ENCODE measurements at places on chromosomes 5 and 9.

GRCh38 chr9:10050016-10050415 is 562.8 kb downstream of the PTPRD start:
- DNase-seq = peak; percentile 16

DNA sequence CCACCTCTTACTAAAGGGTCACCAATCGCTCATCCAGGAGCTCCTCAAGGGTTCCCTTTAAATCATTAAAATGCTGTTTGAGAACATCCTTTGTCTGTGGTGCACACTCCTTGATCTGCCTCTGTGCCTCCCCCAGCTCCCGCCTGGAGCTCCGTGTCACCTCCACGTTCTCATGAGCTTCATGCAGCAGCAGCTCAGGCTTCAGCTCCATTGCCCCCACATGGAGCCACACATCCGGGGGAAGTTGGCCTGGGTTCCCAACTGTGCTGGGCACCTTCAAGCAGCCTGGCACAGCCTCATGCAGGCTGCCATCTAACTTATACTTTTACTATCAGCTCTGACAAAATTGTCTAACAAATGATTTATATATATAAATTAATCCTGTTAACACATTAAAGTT is 585.8 kb upstream of the FAM174A start:
- no peak for DNase-seq

- no peak for DNase-seq
Observed at GRCh38 chr5:141881886-141882285, 3.7 kb upstream of the PCDH1 start.

- DNase-seq = no peak
Observed at GRCh38 chr5:163887854-163888253, 382.4 kb downstream of the MAT2B start.

- DNase-seq = peak; percentile 60
Observed at GRCh38 chr5:88889189-88890069, 6.4 kb upstream of the MEF2C start.

- no peak for DNase-seq
Observed at GRCh38 chr9:128286440-128286839, 10.4 kb downstream of the SWI5 start.

- DNase-seq = peak; percentile 88
Observed at GRCh38 chr5:147782110-147783028, at the start of gene JAKMIP2. Gene JAKMIP2, minus strand, starts transcription at chr5:147782728. Its CDS starts 110,922 bp downstream, at chr5:147671806.

GRCh38 chr5:67192719-67193438 is 3.7 kb downstream of the CD180 start:
- no peak for DNase-seq

GRCh38 chr9:130939405-130940026 is 469 bp upstream of the FIBCD1 start:
- DNase-seq = no peak

- DNase-seq = no peak
Observed at GRCh38 chr9:70868661-70869652, 252.5 kb downstream of the TRPM3 start.

DNA sequence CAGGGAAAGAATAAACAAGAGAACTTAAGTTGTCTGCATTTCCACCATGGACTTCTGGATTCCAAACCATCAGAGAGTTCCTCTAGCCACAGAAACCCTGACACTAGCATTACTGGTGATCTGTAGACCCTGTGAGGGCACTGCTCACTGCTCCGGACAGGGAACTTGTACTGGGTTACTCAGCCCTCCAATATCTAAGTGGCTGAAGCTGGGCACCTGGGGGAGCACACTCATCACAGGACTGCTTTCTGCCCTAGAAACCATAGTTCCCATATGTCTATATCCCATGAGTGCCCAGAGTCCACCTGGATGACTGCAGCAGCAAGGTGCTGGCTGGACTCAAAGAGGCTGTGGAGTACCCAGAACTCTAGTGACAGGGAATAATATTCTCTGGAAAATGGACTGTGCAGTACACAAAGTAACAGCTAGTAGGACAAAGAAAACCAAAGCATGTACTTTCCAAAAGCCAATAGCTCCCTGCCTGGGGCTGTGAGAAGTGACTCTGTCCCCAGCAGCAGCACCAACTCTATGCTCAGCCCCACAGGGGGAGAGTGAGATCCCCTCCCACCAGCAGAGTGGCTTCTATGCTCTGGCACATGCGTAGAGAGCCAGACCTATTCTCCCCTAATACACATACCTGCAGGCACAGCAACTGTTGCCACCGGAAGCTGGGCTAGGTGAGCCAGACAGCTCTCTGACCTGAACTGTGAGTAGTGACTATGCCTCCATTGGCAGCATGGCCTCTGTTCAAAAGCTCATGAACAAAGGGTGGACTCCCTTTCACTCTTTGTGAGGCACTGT is 472.9 kb upstream of the FTMT start:
- no peak for DNase-seq

DNA sequence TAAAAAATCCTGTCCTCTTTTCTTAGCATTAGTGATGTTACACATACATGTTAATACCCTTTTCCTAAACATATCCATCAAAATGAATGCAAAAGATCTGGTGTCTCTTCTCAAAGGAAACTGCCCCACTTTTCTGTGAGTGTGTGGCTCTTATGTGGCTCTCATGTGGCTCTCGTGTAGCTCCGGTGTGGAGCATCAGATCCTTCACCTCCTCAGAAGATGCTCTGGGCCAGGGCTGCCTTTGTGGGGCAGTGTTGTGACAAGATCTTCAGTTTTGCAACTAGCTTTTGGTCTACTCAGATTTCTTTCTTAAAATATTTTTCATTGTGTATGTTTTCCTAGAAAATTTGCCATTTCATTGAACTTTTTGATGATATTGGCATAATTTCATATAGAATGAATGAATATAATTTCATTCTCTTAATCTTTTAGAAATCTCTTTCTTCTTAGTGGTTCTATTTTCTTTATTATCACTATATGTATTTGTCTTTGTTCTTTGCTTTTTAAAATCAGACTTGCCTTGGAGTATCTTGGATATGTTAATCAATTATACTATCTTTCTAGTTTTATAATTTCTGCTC is 19.4 kb downstream of the GARNL3 start:
- peak; percentile 46 for DNase-seq

DNA sequence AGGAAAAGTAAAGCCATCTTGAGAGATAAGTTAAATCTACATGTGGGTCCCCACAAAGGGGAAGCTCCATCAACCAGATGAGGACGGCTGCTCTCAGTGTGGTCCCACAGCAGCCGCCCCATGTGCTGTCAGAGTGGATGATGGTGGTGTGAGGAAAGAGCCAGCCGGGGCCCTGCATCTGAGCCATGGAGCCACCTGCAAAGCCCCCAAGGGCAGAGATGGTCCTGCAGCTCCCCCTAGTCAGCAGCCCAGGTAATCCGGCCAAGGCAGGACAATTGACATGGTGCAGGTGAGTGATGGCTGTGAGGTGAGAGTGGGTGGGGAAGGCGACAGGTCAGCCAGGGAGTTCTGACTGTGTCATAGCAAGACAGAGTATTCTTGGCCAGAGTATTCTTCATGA is 458.8 kb downstream of the ICE1 start:
- no peak for DNase-seq

DNA sequence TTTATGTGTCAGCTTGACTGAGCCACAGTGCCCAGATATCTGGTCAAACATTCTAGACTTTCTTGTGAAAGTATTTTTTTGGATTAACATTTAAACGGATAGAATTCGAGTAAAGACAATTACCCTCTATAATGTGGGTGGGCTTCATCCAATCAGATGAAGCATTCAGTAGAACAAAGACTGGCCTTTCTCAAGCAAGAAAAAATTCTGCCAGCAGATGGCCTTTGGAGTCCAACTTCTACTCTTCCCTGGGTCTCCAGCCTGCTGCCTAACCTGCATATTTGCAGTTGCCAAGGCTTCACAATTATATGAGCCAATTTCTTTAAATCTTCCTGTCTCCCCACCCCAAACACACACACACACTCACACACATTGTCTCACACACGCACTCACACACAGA is 86.4 kb downstream of the MED10 start:
- DNase-seq = no peak

DNA sequence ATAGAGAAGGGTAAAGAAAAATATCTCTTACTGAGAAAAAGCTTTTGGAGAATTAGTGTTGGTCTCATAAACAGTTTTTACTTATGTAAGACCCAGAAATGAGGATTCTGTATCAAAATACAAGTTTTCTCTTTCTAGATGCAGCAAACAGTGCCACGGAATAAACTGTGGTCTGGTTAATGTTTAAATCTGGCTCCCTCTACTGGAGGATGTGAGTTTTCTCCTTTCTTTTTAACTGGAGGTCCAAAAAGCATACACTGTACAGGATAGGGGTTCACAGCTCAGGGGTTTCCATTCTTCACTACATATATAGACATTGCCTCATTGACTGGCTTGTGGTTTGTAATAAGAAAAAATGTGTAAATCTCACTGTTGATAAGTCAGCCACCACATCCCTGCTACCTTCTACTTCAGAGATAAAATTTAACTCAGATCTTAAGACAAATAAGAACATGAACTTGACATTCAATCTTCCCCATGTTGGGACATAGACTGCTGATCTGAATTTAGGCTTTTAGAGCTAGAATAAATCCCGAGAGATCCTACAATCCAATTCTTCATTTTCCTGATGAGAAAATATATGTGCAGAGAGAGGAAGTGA is 98.9 kb downstream of the CFAP95 start:
- peak; percentile 72 for DNase-seq

GRCh38 chr5:165459232-165459631 is 1953.8 kb downstream of the MAT2B start:
- DNase-seq = no peak

GRCh38 chr5:92544036-92544435 is 1037.0 kb downstream of the NR2F1-AS1 start:
- DNase-seq = peak; percentile 61

DNA sequence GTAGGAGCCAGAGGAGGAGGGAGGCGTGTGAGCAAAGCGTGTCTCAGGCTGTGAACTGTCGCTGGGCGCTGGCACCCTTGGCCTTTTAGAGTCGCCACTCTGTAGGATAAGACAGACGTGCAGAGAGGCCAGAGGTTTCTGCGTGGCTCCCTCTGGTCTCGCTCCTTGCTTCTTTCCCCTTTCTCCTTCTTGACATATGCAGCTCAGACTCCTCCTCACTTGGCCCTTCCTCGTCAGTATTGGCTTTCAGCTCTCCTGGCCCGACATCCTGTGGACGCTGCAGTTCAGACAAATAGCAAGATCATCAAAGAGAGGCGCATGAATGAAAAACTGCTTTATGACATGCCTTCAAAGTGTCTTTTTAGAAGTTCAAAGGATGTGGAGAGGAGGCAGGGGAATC is 116.8 kb upstream of the SPRY4 start:
- DNase-seq = no peak

GRCh38 chr5:133942614-133943474 is 25.6 kb downstream of the C5orf15 start:
- DNase-seq = no peak

GRCh38 chr9:5382479-5382878 is 42.8 kb upstream of the RLN1 start:
- no peak for DNase-seq

DNA sequence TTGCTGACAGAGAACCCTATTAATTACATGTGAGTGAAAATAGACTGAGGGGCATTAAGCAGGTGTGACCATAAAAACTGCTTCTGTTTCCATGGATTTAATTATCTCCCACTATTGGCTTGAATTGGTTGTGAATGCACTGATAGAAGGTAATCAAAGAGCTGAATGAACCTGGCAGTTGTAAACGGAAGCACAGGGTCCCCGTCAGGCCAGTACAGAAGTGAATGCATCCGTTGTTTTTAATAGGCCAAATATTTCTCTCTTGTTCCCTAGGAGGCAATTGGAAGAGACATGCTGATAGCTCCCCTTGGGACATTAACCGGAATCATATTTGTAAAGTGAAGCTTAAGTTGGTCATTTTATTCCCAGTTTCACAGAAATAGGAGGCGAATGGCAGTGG is 147.0 kb downstream of the CAVIN4 start:
- no peak for DNase-seq

DNA sequence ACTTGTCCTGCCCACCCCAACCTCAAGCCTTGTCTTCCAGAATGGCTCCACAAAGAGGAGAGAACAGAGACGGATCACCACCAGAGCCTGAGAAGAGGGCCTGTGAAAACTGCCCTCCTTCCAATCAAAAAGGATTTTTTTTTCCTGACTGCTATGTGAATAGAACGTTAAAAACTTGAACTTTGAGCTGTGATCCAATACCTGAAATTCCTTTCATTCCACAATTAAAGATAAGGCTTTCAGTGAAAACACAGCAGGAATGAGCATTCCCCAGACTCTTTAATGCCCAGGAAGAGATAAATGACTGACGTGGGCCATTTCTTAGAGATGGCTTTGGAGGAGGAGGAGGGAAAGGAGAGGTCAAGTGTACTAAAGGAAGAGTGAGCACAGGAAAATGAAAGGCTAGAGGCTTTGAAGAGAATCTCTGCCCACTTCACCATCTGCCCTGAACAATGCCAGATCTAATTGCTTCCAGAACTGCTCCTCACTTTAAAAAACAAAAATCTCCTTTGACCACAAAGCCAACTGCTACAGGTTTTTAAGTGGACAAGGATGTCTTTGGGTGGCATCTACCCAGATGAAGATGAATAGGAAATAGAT is 177.9 kb upstream of the MAP3K1 start:
- no peak for DNase-seq

DNA sequence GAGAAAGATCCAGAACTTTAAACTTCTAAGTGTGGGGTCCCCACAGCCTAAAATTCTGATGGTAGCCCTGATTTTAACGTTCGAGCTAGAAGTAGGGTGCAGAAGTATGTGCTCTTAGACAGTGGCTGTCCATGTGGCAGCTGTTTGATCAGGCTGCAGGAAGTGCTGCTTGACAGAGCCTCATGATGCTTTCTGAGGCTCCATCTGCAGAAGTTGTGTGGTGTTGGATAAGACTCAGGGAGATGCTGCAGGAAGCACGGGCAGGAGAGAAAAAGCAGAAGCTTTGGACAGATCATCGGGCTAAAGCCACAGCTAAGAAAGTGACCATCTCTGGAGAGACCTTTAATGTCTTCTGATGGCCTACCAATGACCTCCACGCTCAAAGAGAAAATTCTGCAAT is 8.1 kb downstream of the MTMR12 start:
- DNase-seq = no peak

GRCh38 chr9:27785714-27786100 is 212.4 kb upstream of the C9orf72 start:
- DNase-seq = peak; percentile 54

- no peak for DNase-seq
Observed at GRCh38 chr9:27586304-27586703, 13.0 kb upstream of the C9orf72 start.

DNA sequence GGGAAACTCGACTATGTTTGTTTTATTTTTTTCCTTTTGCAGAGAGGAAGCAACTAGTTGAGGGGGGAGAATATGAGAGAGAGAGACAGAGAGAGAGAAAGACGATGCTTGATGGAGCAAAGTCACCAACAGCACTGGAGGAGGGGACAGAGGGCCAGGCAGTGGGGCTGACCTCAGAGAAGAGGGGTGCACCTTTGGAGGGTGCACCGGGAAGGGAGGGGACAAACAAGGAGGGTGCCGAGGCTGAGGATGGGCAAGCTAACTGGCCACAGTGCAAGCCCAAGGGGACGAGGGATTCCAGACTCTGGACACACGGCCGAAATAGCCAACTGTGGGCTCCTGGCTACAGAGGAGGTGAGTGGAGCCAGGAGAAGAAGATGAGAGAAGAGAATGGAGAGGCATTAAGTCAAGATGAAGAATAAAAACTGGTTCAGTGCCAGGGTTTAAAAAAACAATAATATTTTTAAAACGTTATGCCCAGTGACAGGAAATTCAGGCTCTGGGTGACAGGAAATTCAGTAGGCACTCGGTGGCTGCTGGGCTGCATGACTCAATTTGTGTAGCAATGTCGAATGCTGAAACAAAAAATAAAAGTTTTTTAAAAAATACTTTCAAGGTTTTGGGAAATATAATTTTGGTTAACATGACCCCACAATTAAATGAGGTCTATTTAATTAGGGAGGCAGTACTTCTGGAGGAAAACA is 13.3 kb upstream of the GLRX start:
- DNase-seq = no peak

- peak; percentile 62 for DNase-seq
Observed at GRCh38 chr9:122403381-122404000, 32.7 kb downstream of the PTGS1 start.
